ENCODE measurements at places on chromosomes 13 and 19.

- no peak for DNase-seq
Measured at GRCh38 chr13:109785141-109785891, 1.1 kb downstream of the IRS2 start.

- DNase-seq: no peak
Measured at GRCh38 chr13:106471957-106472543, 63.4 kb downstream of the EFNB2 start.

- DNase-seq: no peak
Measured at GRCh38 chr19:41695745-41696144, 7.7 kb upstream of the CEACAM7 start.

GRCh38 chr19:48719263-48720171 lies at the start of gene MAMSTR:
Gene MAMSTR, minus strand, starts transcription at chr19:48719725. Its CDS starts 694 bp downstream, at chr19:48719031.
- DNase-seq: no peak

GRCh38 chr13:40190641-40191100 lies 475.8 kb downstream of the FOXO1 start:
- peak; percentile 45 for DNase-seq

- no peak for DNase-seq
Measured at GRCh38 chr13:51523082-51523518, 61.2 kb upstream of the WDFY2 start.

- DNase-seq: no peak
Measured at GRCh38 chr13:106499896-106500295, 35.6 kb downstream of the EFNB2 start.

DNA sequence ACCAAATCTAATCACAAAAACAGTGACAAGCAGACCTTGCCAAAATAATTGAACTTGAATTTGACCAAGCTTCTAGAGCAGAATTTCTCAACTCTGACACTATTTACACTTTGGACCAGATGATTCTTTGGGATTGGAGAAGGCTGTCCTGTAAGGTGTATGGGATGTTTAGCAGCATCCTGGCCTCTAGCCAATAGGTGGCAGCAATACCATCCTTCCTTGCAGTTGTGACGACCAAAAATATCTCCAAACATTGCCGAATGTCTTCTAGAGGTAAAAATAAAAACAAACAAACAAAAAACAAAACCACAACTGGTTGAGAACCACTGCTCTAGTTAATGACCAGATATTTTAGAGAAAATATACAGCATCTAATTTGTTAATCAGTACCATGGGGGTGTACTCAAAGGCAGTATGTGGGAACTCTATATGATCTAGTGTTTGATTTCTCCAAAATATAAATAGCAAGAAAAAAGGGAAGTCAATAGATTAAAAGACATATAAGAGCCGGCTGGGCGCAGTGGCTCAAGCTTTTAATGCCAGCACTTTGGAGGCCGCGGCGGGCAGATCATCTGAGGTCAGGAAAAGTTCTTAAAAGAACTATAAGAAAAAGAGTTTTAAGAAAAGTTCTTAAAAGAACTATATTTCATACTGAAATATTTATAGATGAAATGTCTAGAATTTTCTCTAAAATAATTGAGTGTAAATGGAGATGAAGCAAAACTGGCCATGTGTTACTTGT lies 60.9 kb upstream of the ZNF527 start:
- no peak for DNase-seq
